ENCODE measurements at places on chromosomes 12 and 14. TPM values are rescaled to one million over a fixed set of nuclear protein-coding genes. Genes with fewer than 3 reads are reported as not detected.

GRCh38 chr12:108805136-108805535 lies 52.2 kb downstream of the SSH1 start:
- DNase-seq: no peak

Gene IL23A
- not detected for total RNA-seq

- DNase-seq: no peak
Measured at GRCh38 chr12:77236066-77236465, 170.7 kb upstream of the E2F7 start.

- DNase-seq: no peak
Measured at GRCh38 chr12:125202421-125202820, 137.2 kb downstream of the AACS start.

- no peak for DNase-seq
Measured at GRCh38 chr14:34498684-34499412, 36.8 kb upstream of the SPTSSA start.

- DNase-seq: no peak
Measured at GRCh38 chr12:38350342-38351174, 34.0 kb downstream of the ALG10B start.

Gene EXOC3L4
- total RNA-seq: not detected

Gene ANKRD33
- total RNA-seq: 0.26 TPM

- no peak for DNase-seq
Measured at GRCh38 chr12:26514364-26514763, 318.6 kb downstream of the ITPR2 start.

- no peak for DNase-seq
Measured at GRCh38 chr12:95337146-95337545, 119.5 kb downstream of the VEZT start.

DNA sequence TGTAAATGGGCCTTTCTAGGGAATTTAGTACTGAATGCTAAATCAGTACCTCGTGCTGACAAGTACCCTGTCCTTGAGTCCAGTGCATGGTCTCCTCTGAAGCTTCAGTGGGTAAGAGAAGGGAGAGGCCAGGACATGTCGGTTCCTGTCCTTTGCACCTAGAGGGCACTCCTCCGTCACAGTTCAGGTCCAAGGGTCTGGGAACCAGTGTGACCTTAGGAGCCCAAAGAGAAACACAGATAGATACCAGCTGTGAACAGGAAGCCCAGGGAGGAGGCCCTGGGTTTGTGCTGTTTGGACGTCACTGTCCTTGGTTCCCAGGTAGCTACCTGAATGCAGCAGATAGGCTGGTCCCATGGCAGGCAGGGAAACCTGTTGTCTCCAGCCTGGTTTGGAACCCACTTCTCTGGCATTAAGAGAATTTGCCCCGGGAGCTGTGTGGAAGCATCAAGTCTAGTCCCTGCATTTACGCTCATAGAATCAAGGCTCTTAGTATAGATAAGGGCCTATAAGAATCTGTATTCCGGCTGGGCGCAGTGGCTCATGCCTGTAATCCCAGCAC lies 3.9 kb upstream of the FGF23 start:
- DNase-seq: no peak

DNA sequence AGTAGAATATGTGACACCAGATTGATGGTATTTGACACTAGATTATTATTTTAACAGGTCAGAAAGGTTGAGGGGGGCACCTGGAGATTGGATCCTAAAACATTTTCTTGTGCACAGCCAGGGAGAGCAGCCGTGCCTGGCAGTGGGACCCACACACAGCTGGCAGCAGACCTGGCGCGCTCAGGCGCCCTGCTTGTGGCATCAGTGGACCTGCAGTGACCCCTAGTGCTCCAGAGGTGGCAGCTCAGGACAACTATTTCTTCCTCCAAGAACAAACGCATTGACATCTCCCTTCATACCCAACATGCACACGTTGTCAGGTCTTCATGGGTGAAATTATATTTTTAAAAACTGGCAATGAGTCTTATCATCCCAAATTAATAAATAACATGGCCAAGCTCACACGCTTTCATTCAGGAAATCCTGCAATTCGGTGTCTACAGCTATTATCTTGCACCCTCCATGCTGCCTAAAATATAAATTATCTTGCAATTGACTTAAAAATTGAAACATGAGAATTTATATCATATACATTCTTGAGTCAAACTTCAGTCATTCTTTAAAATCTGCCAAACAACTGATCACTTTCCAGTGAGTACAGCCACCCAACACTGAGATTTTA lies 7.7 kb upstream of the TMEM132D start:
- peak; percentile 1 for DNase-seq

DNA sequence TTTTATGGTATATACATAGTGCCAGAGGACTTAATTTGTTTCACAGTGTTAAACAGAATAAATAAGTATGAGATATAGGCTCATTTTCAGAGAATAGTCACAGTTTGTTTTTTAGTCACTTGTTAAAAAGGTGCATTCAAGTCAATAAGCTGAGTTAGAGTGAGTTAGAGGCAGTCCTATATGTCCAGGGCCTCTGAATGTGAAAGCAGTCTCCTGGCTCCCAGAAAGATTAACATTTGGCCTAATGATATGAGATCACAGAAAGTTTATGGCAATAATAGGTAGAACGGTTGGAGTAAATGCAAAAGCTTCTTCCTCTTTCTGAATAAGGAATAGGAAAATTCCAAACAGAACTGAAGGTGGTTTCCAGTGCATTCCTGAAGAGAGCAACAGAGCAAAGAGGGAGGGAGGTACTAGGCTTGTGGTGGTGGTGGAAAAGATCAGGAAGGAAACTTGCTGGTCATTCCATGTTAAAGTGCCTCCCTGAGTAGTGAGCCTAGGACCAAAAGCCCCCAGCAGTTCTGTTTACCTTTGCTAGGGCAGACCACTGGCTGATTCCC lies 54.4 kb downstream of the SLC38A4 start:
- DNase-seq: no peak

- peak; percentile 81 for DNase-seq
Measured at GRCh38 chr12:25957793-25958427, 572 bp upstream of the RASSF8 start.

- no peak for DNase-seq
Measured at GRCh38 chr14:103712633-103713247, 2.5 kb downstream of the XRCC3 start.

Gene CLEC4C
- total RNA-seq: not detected

GRCh38 chr12:56126732-56127239 lies 1.3 kb upstream of the ESYT1 start:
- DNase-seq: no peak

DNA sequence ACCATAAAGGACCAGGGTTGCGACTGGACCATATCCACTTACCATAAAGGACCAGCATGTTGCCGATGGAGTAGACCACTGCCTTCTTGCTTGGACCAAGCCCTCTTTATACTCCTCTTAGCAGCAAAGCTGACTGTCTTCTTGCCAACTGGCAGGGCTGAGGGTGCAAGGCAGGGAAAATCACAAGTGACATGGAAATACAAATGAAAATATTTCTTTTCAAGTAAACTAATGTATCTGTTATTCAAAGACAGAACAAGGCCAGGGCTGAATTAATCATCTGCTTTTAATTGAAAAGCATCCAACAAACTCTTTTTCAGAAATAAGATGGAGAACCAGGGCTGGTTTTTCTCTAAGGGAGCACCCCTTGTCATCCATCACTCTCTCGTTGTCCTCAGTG lies at the start of gene CELA1:
Gene CELA1, minus strand, starts transcription at position 99 of the 400 bp plus-strand sequence. Its CDS starts 41 bp downstream, at position 58.
- DNase-seq: no peak

Gene PAX9
- total RNA-seq: not detected

DNA sequence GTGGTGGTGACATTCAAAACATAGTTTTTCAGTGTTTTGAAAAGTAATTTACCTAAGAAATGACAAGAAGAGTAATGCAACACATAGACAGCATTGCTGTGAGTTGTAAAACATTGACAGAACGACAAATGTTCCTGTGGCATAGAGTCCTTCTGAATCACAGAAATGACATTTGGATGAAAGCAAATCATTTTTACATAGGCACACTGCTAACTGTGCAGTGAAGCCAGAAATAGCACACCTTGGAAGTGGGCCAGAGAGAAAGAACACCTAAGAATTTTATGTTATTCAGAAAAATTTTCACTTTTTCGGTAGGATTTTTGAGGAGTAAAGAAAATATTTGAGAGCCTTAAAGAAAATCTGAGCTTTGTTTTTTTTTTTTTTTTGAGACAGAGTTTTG lies 100.6 kb downstream of the ANO4 start:
- no peak for DNase-seq

DNA sequence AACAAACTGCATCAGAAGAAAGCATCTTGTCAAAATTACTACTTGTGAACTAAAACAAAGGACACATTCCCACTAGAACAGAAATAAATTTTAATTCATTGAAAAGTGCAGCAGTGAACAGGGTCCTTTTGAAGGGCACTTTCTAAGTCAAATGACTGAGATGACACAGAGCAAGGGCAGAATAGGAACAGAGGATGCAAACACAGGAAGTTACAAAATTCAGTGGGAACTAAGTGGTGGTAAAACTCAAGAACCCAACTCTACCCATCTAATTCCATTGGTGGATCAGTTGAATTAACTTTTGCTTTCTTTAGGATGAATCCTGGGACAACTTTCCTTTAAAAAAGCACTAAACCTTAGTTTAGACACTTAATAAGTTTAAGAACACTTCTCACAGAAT lies 45.8 kb downstream of the GNS start:
- DNase-seq: no peak

- no peak for DNase-seq
Measured at GRCh38 chr12:77742631-77743030, 88.1 kb upstream of the NAV3 start.

DNA sequence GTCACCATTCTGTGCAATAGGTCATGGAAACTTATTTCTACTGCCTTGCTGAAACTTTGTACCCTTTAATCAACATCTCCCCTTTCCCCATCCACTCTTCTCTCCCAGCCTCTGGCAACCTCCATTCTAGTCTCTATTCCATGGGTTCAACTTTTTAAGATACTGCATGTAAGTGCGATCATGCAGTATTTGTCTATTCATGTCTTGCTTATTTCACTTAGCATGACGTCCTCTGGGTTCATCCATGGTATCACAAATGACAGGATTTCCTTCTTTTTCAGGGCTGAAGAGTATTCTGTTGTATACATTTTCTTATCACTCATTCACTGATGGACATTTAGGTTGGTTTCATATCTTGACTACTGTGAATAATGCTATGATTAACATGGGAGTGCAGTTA lies 222.4 kb downstream of the PAX9 start:
- no peak for DNase-seq

Gene STXBP6
- total RNA-seq: 34.5 TPM

Gene SSTR1
- total RNA-seq: under 0.01 TPM

Gene SLC6A15
- total RNA-seq: 7.7 TPM

Gene B4GALNT1
- total RNA-seq: 0.13 TPM

Gene SLC16A7
- 3.3 TPM for total RNA-seq

Gene PTPN21
- total RNA-seq: 6.4 TPM

DNA sequence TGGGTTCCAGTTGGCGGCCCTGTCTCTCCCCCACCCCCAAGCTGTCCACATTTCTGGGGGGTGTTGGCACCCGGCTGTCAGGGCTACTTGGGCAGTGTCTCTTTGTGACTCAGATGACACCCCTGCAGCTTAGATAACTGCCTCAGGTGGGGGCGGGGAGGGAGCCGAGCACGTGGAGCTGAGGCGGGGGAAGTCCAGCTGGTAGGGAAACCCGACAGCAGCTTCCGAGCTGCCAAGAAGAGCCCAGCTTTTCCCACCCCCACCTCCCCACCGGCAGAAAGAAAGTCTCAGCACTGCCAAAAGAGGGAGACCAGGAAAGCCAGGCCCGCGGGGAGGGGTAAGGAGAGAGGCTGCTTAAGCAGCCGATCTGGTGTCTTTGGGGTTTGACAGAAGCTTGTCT lies 1.4 kb downstream of the LRTM2 start:
- DNase-seq: no peak

Gene FGF6
- not detected for total RNA-seq

Gene GPR135
- total RNA-seq: 0.39 TPM

- DNase-seq: peak; percentile 80
Measured at GRCh38 chr14:57382283-57382682, 8.1 kb upstream of the NAA30 start.

DNA sequence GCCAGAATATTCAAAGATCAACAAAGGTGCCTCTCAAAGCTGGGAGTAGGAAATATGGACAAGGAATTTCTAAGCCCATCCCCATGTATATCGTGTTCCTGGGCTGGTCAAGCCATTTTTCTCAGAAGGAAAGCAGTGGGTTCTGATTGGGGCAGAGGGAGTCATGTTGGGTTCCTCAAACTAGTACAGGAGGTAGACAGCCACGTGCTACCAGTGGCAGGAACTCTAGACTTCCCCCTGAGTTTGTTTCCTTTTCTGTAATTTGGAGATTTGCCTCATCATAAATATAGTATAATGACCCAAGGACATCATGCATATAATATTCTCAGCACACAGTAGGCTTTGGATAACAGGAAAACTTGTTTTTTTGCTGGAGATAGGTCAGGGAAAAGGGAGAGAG lies 16.4 kb upstream of the PLEKHH1 start:
- no peak for DNase-seq

DNA sequence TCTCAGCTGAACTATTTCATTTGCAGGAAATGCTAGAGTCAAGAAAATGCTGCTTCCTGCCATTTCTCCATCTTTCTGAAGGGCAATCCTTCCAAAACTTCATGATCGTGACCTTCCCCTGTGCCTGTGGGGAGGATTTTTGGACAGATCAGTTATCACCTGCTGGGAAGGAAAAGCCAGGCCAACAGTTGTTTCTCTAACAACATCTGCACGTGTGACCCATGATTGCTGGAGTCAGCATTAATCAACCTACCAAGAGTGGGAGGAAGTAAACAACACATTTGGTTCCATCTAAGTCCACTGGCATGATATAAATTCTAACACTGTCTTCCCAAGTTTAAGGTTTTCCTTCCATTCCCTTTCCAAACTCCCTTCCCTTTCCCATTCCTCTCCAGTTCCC lies 172.7 kb downstream of the APAF1 start:
- no peak for DNase-seq

DNA sequence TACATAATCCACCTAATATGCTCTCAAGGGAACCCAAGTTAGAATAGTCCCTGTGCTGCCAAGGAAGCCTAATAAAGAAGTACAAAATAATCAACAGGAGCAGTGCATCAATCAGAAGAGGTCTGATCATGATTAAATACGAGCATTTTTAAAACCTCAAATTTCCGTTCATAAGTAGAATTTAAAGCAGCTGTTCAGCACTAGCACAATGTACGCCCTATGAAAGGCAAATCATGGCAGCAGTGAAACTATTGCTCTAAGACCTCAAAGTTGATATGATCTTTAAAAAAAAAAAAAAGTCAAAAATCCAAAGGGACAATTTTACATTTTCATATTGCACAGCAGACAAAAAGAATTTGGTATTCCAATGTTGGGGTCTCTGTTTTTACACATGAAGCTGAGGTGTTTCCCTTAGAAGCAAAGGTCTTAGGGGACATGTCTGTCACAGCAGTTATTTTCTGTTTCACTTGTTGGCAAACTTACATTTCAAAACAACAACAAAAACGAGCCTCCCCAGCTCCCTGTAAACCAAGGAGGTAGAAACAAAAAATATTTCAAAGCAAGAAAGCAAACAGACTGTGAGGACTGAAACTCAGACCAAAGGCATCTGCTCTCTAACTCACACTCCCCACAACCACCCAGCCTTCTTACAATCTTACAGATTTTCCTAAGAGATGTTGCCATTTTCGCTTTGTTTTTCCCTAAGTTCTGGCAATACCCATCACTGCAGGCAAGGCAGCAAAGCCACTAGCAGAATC lies 28.2 kb downstream of the SOX5 start:
- no peak for DNase-seq
